ENCODE measurements at places on chromosomes 4 and X.

DNA sequence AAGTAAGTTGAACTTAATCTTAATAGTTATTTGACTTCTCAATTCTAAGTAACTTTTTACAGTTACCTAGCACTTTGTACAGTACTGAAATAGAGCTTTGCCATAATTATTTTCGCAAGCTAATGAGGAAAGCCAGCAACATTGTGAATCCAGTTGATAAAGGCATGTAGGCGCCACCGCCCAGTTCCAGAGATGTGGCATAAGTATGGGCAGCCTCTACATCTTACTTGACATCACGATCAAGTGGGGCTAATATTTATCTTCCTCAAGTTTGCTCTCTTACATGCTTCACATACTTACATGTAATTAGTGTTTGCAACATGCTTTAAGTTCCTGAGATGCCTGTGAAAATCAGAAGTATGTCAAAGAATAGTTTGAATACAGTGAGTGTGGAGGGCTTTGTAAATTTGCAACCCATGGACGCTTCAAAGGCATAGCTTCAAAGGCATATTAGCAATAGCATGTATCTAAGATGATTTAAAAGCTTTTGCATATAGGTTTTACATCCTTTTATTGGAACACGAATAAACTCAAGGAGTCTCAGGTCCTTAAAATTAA lies 34.9 kb upstream of the VCX3B start:
- no peak for DNase-seq

GRCh38 chr4:4663028-4663427 lies 121.2 kb upstream of the STX18 start:
- DNase-seq = peak; percentile 69

GRCh38 chr4:123198706-123199105 lies 197.9 kb upstream of the SPRY1 start:
- DNase-seq = no peak

DNA sequence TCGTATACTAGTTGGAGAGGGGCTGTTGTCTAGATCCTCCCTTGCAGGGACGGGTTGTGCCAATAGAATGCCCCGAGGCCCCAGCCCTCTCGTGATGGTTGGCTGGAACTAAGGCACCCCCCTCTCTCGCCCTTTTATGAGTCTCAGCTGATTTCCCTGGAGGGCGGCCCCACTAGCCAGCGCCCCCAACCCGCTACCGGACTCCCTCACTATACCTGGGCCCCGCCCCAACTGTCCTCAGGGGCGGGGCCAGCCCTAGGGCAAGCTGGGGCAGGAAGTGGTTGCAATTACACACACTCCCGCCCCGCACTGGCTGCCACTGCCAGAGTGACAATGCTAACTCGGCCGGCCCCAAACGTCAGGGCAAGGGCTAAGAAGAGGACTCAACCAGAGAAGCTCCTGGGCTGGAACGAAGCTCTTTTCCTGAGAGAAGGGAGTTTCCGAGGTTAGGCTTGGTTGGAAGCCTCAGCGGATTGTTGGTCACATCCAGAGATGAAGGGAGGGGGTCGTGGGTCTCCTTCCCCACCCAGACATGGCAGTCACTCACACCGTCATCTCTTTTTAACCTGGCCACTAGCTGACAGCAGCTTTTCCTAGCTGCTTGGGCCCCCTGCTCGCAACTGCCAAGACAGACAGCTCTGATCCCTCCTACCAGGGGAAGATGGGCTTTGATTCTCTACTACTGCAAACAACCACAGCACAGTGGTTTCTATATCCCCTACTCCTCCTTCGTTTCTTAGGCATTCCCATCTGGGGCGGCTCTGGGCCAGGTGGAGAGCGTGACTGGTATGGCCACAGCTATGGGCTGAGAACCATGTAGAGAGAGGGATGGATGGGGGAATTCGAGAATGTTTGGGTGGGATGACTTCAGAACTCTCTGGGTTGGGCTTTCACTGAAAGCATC lies 21.0 kb upstream of the BCORL1 start:
- peak; percentile 48 for DNase-seq

DNA sequence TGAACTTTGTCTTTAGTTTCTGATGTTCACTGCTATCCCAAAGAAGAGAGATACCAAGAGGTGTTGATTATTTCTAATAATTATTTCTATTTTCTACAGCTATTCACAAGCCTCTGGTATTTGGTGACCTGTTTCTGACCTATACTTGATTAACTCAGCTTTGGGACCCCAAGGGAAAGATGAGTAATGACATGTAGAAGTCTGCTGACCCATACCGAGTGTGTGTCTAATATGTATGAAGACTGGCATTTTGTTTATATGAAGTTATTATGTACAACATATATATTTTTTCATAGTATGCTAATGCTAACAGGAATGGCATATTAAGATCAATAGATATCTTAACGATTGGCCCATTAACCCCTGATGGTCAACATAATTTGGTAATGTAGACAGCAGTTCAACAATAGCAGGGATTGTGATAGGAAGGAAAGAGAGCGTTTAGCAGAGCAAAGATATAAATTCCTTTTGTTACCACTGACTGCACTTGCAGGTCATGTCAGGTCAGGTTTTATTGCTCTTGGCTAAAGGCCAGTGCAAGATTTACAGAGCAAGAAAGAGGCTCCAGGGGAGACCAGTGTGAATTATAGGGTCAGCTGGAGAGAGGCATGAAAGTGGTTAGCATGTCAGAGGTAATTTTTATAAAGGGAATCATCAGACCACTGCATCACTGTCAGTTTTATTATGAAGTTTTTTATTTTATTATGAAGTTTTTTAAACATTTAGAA lies 94.7 kb upstream of the DIPK2B start:
- DNase-seq = peak; percentile 79

DNA sequence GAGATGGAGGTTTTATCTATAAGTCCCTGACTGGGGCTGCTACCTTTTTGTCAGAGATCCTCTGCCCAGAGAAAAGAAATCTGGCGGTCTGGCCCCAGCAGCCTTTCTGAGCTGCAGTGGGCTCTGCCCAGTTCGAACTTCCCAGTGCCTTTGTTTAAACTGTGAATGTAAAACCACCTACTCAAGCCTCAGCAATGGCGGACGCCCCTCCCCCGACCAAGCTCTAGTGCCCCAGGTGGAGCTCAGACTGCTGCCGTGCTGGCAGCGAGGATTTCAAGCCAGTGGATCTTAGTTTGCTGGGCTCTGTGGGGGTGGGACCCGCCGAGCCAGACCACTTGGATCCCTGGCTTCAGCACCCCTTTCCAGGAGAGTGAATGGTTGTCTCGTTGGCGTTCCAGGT lies 121.8 kb downstream of the TSPAN5 start:
- no peak for DNase-seq

DNA sequence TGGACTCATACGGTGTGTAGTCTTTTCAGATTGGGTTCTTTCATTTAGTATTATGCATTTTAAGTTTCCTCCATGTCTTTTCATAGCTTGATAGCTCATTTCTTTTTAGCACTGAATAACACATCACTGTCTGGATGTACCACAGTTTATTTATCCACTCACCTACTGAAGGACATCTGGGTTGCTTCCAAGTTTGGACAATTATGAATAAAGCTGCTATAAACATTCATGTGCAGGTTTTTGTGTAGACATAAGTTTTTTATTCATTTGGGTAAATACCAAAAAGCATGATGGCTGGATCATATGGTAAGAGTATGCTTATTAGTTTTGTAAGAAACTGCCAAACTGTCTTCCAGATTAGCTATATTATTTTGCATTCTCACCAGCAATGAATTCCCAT lies 29.0 kb downstream of the CNOT6L start:
- no peak for DNase-seq

GRCh38 chrX:255923-256331 lies 25.3 kb upstream of the PLCXD1 start:
- no peak for DNase-seq

DNA sequence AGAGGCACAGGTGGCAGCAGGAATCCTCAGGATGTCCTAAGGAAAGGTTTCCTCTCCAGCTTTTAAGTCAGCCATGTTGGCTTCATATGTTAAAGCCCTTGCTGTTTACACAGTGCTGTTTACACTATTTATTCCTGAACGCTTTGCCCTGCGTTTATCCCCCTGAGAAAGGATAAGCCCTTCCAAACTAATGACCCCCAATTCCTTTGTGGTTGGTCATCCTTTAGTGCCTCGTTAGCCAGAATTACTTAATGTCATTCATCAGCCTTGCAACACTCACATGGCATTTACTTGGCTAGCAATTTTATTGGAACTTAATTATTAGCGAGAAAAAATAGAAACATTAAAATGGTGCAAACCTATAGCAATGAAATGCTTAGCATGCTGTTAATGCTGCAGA lies 23.8 kb downstream of the VCX2 start:
- no peak for DNase-seq

DNA sequence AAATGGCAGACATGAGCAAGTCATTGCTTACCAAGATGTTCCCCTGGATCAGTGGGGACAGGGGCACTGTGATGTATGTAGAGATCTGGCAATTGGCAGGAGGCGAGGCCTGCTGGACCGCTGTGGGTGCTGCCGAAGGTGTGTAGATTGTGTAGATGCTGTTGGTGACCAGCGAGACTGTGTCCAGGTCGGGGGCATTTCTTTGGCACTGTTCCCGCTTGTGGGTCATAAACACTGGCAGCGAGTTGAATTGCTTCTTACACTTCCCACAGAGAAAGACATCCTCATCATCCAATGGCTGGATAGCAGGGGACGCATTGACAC lies 52.7 kb downstream of the CFAP299 start:
- no peak for DNase-seq

DNA sequence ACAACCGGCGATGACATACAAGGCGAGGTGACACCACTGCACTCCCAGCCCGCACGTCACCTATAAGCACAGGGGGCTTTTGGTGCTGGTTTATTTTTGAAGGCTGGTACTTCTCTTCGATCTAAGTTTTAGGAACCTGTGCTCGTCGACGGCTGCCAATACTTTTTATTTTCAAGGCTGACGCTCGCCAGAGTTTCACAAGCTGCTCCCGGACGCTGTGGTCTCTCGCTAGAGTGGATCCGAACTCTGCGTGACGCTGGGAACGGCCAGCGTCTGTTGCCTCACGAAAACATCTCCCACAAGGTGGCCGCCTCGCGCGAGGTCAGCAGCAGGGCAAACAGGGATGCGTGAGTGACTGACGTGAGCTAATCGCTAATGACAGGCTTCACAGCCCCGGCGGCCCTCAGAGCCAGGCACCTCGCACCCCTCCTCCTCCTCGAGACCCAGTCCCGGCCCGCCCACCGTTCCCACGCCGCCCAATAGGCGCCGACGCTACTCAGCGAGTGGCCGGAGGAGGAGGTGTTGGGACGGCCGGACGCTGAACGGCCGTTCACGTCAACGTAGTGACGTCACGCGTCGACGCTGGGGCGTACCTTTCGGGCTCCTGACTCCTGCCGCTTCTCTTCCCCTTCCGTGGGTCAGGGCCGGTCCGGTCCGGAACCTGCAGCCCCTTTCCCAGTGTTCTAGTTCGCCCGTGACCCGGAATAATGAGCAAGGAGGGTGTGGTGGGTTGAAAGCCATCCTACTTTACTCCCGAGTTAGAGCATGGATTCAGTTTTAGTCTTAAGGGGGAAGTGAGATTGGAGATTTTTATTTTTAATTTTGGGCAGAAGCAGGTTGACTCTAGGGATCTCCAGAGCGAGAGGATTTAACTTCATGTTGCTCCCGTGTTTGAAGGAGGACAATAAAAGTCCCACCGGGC lies at the start of gene CLCN3:
Gene CLCN3, plus strand, starts transcription at position 621 of the 922 bp plus-strand sequence. CDS start 15,351 bp downstream, outside the sequence.
- DNase-seq = peak; percentile 95

GRCh38 chrX:115259238-115259875 lies 25.5 kb upstream of the LRCH2 start:
- peak; percentile 19 for DNase-seq

DNA sequence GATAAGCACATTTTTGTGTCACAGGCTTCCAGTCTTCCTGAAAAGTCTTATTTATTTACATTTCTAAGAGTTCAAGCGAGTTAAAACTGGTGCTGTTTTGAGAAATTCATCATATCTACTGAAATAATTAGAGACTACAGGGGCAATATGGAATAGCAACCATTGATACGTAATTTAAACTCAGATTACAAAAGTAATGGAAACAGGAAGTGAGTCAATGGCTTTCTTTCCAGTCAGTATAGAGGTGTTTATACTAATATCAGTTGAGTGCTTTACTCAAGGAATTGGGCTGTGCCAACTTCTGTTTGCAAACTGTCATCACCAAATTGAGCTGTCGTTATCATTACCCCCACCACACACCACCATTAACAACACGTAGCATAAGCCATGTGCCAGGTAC lies 222.7 kb downstream of the COL25A1 start:
- DNase-seq = peak; percentile 33

DNA sequence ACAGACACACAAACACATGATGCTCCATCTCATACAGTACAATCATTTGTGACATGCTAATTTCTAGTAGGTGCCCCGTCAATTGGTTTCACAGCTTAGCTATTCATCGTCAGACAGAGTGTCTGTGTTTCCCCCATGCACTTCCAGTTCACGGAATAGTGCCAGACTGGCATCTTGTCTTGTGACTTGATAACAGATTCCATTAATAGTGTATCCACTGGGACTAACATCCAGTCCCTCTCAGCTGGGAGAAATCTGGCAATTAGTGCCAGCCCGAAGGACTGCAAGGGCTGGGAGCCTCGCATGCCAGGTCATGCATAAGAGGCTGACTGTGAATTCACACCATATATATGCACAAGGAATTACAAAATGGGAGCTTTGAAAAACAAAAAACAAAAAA lies 20.2 kb upstream of the GATB start:
- DNase-seq = no peak

DNA sequence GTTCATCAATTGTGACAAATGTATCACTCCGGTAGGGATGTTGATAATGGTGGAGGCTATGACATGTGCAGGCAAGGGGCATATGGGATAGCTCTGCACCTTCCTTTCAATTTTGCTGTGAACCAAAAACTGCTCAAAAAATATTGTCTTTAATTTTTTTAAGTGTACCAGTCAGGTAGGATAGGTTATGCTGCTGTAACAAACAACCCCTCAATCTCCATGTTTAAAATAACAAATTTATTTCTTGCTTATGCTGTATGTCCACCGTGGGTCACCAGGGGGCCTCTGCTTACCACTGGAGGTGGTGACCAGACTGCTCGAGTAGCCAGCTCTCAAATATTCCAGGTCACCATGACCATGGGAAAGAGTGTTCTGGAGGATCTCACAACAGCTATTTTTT lies 23.4 kb upstream of the MSX1 start:
- DNase-seq = no peak

GRCh38 chr4:174281182-174281737 lies 2.2 kb downstream of the FBXO8 start:
- no peak for DNase-seq

- DNase-seq = peak; percentile 82
Observed at GRCh38 chr4:57147335-57148060, 37.3 kb upstream of the IGFBP7 start.

GRCh38 chr4:173680278-173680677 lies 150.2 kb upstream of the HAND2 start:
- no peak for DNase-seq

DNA sequence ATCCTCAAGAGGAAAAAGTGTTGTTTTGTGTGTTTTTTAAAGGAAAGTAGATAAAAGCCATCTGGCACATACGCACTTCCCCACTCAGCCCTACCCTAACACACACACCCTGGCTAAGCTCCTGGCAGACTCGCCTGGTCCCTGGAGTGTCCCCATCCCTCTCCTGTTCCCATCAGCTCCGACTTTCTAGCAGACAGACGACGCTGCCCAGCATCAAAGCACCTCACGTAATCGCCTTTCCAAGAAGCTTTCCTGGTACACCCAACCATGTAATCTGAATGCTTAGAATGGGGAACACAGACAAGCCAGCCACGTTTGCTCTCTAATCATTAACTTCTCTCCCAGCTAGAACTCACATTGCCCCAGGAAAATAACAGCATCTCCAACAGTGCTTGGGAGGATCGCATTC lies 116.2 kb downstream of the AFAP1 start:
- DNase-seq = no peak

- DNase-seq = no peak
Observed at GRCh38 chrX:42089031-42089430, 165.7 kb upstream of the CASK start.

GRCh38 chr4:55967376-55967775 lies 18.6 kb downstream of the CEP135 start:
- DNase-seq = no peak
